ENCODE measurements at places on chromosomes 3 and 15.

GRCh38 chr3:87792534-87793336 is 266.1 kb downstream of the CGGBP1 start:
- DNase-seq: no peak

DNA sequence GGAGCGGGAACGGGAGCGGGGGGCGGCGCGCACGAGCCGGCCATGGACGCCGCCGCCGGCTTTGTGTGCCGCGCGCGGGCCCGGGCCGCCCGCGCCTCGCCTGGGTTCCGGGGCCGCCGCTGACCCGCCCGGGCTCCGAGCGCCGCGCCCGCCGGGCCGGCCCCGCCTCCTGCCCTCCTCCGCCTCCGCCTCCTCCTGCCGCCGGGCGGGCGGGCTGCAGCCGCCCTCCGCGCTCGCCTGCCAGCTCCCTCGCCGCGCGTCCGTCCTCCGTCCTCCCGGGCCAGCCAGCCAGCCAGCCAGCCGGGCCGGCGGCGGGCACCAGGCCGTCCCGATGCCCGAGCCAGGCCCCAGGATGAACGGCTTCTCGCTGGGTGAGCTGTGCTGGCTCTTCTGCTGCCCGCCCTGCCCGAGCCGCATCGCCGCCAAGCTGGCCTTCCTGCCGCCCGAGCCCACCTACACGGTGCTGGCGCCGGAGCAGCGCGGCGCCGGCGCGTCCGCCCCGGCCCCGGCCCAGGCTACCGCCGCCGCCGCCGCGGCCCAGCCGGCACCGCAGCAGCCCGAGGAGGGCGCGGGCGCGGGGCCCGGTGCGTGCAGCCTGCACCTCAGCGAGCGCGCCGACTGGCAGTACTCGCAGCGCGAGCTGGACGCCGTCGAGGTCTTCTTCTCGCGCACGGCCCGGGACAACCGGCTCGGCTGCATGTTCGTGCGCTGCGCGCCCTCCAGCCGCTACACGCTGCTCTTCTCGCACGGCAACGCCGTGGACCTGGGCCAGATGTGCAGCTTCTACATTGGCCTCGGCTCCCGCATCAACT is at the start of gene ABHD17C:
ABHD17C (plus strand) TSS at position 212 of the 812 bp plus-strand sequence; CDS start at position 332, 120 bp downstream.
- peak; percentile 37 for DNase-seq

DNA sequence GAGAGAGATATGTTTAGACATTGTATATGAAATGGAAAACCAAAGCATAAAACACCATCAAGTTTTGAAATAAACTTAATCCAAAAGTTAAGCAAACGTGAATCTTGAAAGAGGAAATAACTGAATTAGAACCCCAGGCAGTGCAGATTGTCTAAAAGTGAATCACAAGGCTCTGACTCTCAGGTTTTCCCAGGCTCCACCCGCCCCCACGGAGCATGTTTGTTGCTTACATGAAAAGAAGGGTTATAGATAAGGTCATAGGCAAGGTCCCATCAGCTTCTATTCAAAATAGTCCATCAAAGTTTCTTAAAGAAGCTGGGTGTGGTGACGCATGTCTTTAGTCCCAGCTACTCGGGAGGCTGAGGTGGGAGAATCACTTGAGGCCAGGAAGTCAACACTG is 29.0 kb upstream of the SLMAP start:
- DNase-seq: no peak

GRCh38 chr3:38782148-38782547 is 33.9 kb downstream of the SCN10A start:
- DNase-seq: no peak

DNA sequence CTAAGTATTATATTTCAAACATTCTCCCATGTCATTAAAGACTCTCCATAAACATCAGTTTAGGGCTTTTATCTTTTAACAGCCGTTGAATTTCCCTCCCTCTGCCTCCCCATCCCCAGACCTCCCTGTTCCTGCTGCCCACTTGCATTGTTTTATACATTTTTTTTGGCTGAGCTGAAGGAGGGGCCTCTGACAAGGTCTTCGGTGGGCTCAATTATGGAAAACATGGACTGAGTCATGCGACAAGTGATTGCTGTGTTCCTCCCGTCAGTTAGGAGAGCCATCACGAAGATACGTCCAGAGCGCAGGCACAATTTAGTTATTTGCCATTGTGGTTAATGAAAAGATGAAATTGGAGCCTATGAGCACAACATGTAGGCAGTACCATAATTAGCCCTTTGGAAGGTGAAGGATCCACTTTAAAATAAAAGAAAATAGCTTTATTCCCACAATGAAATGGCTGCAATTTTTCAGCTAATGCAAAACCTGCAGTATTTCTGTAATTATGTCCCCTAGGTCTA is 12.0 kb upstream of the NMNAT3 start:
- DNase-seq: no peak

GRCh38 chr15:100878648-100879047 is 983 bp upstream of the ALDH1A3 start:
- no peak for DNase-seq

GRCh38 chr3:32245200-32245599 is 6.7 kb downstream of the CMTM8 start:
- DNase-seq: peak; percentile 33

- no peak for DNase-seq
Observed at GRCh38 chr3:56192001-56192400, 276.3 kb downstream of the ERC2 start.

GRCh38 chr3:68004091-68004490 is 349.7 kb upstream of the SUCLG2 start:
- no peak for DNase-seq

DNA sequence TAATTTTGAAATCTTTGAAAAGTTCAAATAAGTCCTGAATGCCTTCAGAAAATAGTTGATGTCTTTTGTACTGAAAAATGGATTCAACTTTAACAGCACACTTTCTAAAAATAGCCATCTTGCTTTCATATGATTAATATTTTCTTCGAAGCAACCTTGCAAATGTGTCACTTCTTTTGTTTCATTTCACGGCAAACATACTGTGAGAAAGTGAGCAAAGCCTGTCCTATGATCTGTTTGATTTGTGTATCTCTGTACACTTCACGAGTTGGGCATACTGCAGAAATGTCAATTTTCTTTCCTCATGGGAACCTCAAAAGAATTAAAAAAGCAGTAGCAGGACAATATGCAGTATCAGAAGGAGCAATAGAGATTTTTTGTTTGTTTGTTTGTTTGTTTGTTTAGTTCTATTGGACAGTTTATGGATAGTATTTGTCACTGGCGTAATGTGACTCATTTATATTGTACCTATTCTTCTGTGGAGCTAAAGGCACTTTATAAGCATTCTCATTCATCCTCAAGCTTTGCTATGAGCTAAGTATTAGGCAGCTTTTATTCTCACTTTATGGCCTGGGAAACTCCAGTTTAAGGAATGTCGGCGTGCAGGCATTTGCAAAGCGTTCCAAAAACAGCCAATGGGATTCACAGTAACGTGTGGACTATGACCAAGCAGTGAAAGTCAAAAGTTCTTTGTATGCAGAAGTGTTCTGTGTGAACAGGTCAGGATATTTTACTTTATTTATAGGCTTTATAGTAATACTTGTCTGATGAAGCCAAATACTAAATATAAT is 572.0 kb downstream of the NAALADL2 start:
- no peak for DNase-seq

- DNase-seq: peak; percentile 13
Observed at GRCh38 chr3:195150181-195151118, 120.5 kb downstream of the XXYLT1 start.

- no peak for DNase-seq
Observed at GRCh38 chr3:194206320-194206719, 70.4 kb downstream of the HES1 start.

- DNase-seq: no peak
Observed at GRCh38 chr3:159928071-159928491, 60.6 kb upstream of the IL12A start.

DNA sequence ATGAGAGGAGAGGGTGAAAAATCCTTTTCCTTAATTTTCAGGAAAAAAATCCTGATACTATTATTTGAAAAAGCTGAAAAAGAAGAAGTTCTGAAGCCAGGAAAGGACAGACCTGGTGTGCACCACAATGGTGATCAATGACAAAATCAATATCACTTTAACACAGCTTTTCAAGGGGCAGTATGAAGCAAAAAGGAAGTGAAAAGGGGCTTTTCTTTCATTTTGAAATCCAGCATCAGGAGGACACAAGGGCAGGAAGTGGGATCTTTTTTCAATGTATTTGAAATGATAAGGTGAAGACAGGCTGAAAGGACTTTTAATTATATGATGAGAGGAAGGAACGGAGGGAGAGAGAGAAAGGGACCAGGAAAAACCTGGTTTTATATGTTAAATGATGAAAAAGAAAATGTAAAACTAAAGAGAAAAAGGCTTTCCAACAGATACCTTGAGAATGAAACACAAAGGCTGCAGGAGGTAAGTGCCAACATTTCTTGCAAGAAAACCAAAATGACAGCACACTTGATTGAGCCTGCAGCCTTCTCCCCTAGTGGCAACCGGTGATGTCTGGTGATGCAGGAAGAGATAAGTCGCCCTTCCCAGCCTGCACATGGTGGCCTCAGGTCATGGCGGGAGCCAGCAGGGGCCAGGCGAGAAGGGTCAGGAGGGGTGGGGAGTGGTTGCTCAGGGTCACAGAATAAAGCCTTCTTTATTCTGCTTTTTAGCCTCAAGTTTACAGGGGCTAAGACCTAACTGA is 236.7 kb upstream of the WNT5A start:
- DNase-seq: no peak

- peak; percentile 85 for DNase-seq
Observed at GRCh38 chr3:13884851-13885703, 5.2 kb upstream of the WNT7A start.

DNA sequence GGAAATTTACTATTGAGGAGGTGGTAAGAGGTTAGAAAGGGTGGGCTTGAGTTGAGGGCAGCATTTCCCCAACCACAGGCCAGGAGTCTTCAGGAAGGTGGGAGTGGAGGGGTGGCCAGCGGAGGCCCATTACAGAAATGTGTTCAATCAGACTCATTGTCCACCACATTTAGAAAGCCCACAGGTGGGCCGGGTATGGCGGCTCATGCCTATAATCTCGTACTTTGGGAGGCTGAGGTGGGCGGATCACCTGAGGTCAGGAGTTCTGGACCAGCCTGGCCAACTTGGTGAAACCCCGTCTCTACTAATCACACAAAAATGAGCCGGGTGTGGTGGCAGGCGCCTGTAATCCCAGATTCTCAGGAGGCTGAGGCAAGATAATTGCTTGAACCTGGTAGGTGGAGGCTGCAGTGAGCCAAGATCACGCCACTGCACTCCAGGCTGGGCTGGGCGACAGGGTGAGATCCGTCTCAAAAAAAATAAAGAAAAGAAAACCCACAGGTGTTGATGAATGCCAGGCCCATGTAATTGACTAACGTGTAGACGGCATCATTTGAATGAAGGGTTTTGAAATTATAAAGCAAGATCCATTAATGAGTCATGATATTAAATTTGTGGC is 12.2 kb upstream of the SYNM start:
- DNase-seq: no peak

DNA sequence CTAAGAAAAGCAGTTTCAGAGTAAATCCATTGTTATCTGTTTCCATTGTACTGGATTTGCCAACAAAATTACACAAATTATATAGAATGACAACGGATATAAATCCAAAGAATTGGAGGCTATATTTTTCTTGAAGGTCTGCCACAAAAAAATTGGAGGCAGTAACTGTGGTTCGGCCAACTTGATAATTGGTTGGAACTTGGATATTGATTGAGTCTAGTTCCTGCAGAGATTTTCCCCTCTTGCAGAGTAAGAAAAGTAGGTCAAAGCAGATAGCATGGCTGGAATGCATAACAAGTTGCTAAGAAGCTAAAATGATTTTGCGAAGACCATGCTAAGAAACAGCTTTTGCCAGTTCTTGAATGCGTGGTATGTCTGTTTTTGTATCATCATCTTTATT is 269.6 kb upstream of the CFAP20DC start:
- DNase-seq: no peak

DNA sequence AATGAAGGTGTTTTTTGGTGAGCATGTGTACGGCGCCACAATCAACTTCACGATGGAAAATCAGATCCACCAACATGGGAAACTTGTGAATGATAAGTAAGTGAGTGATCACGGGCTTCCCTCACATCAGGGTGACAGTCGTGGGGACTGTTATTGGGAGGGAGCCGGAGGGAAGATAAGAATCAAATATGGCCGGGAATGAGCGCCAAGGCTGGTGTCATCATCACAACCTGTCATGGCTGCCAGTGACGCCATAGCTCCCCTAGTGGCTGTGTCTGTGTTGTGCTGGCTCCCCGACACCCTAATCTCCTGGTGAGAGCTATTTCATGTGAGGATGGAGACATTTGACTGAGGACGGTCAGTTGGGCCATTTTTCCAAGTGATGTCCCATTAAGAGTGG is 168.5 kb downstream of the SV2B start:
- DNase-seq: no peak

- no peak for DNase-seq
Observed at GRCh38 chr15:65246939-65247338, 35.7 kb upstream of the CILP start.

DNA sequence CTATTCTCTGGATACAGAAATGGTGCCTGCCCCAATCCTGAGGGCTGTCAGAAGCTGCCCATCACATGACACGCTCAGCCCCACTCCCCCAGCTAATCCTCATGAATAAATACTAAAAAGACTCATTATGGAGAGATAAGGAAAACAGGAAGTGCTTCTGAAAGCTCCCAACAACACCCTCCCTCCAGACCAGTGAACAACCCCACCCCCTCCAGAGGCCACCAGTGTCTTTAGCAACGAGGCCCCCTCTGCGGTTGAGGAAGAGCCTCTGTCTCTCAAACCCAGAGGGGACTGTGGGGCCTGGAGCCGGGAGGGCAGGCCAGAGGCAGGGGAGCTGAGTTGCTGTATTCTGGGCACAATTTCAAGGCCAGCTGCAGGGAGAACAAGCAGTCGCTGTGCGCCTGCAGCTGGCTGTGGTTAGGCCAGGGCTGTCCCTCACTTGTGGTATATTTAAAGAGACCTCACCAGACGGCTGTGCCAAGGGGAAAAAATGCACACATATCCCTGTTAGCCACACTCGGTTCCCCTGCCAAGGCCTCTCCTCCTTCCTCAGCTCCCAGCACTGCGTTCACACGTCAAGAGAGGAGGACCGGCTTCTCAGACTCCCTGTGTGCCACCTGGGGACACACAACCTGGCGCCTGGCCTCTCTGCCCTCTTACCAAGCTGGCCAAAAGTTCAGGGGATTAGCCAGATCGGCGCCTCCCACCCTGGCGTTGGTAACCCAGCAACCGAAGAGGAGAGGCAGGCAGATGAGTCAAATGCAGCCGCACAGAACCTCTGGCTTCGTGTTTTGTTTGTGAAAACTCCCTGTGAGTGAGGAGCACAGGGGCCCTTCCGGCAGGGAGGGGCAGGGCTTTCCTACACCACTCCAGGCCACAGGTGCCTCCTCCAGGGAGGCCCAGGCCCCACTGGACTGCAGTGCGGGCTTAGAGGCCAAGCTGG is 101.2 kb upstream of the ETV5 start:
- no peak for DNase-seq

DNA sequence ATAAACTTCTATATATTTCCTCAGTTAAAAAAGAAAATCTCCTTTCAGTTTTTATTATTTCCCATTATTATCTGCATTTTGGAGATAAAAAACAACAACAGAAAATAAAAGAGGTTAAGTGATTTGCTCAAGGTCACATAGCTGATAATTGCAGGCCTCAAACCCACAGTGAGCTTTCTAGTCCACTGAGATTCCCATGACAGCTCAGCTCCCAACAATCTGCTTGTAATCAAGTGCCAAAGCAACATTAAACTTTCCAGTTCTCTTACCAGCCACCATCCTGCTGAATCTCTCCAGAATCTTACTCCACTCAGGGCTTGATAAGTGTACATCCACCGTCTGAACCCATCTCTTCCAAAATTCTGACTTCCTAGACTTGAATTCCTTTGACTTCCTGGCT is 318.2 kb upstream of the SEMA6D start:
- DNase-seq: no peak

All from CD4-positive, alpha-beta T cell treated with Interleukin-2 at 100 ng/mL for 4 hours (primary cell).